Stimulated activated CD4-positive, alpha-beta T cell treated with anti-CD3 and anti-CD28 coated beads, Interleukin-2, amount 100 ng/mL, for 48 hours (primary cell): ENCODE measurements at places on chromosomes 7 and 10.

- no peak for DNase-seq
These were observed 36.6 kb downstream of the FZD9 start for GRCh38 chr7:73470208-73470607.

DNA sequence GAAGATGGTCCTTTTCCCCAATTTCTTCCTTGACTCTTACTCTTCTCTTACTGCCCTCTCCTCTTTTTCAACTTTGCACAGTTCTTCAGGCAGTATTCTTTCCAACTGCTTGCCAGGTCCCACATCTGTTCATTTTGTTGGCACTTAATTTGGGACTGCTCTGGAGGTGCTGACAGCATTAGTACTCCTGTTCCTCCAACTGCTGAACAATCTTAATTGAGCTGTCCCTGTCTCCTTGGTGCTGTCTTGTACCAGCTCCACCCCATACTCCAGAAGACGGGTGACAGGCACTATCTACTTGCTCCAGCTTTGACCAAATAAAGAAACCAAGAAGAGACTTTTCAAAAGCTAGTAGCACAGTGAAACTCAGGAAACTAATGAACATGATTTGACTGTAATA lies 160.0 kb downstream of the PDE1C start:
- no peak for DNase-seq

GRCh38 chr7:106167439-106168136 lies 55.5 kb upstream of the SYPL1 start:
- DNase-seq, result no peak

- no peak for DNase-seq
These were observed 74.1 kb upstream of the PRKG1 start for GRCh38 chr10:51000164-51000563.

DNA sequence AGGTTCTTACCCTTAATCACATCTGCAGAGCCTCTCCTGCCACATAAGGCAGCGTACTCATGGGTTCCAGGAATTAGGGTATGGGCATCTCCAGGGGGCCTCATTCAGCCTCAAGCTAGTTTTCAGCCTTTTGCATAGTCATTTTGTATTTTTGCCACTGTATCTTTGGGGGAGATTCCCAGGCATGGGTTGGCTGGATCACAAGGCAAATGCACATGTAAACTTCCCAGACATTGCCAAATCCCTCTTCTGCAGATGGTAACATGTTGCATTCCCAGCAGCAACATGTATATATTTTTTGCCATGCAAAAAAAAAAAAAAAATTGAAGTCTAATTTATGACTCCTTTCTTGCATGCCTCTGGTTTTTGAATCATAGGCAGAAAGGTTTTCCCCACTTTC lies 595.4 kb upstream of the FOXK1 start:
- DNase-seq, result no peak

GRCh38 chr7:95766657-95767056 lies 5.7 kb upstream of the DYNC1I1 start:
- no peak for DNase-seq

DNA sequence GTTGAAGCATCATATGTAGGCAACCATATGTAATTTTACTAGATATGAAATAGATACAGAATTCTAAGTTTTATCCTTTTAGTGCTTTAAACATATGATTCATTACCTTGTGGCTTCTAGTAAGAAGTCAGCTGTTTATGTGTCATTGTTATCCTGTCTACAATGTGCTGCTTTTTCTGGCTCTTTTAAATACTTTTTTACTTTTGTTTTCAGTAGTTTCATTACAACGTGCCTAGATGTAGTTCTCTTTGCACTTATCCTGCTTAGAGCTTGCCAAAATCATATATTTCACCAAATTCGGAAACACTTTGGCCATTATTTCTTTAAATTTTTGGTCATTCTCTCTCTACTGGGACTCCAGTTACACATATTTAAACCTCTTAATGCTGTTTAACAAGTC lies 26.4 kb downstream of the YAE1 start:
- no peak for DNase-seq

DNA sequence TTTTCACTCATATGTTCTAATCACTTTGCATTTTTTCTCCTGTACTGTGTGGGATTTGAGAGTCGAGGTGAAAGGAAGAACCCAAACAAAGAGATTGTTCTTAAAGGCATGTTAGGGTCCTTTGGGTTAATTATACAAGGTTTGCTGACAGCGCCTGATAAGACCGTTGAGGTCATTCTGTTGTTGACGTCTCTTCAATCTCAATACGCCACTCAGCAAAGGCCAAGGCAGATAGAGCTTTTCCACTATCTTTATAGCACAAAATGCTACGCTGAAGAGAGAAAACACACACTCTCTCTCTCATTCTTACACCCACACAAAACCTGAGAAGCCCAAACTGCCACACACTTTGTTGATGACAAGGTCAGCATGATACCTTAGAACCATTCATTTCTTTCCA lies 228.7 kb downstream of the CNTNAP2 start:
- DNase-seq, result no peak
